ENCODE measurements at places on chromosomes 16 and 17.

DNA sequence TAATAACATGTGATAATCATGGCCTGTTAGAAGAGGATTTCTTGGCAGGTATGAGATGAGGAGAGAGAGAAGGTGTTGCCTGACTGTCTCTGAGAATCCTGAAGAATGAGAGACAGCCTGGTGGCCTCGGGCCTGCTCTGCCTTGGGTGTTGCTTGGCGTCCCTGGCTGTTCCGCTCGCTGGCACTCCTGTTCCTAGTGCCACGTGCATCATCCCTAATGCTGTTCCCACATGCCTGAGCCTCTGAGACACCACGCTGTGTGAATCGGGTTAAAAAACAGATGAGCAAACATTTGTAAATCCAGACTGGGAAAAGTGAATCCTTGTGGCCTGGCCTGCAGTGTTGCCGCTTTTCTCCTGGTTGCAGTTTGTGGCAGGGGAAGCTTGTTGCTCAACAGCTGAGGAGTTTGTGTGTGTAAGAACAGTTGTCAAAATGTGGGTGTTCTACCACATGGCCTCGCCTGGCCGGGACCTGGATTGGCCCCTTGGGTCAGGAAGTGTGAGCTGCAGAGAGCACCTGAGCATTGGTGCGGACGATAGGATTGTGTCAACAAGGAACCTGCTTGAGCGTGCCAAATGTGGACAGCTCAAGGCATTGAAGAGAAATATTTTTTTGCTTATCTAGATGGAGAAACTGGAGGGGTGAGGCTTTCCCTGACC, 22.0 kb downstream of the UBN1 start:
- no peak for DNase-seq

GRCh38 chr17:11719856-11720255, 121.6 kb downstream of the DNAH9 start:
- DNase-seq: no peak

DNA sequence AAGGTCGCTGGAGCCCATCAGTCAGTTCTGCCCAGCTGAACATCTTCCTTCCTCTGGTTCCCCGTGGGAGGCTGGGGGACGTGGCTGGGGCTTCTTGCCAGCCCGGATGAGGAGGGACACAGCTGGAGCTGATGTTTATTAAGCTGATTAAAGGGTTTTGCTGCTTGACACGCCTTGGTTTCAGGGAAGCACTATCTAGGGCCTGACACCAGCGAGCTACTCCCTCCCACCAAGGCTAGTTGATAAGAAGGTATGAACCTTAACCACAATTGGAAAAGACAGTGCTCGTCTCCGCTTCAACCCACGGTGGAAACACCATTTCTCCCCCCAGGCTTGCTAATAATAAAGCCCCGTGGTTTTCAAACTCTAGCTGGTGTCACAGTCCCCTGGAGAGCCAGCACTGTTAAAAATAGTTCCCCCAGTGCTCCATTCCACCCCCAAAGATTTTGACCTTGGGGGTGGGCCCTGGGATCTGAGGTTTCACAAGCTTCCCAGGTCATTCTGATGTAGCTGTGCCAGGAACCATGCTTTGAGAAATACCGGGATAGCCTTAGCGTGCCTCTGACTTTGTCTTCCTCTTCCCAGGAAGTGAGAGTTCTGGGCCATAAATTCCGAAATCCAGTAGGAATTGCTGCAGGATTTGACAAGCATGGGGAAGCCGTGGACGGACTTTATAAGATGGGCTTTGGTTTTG, 5.5 kb downstream of the DHODH start:
- peak; percentile 17 for DNase-seq

DNA sequence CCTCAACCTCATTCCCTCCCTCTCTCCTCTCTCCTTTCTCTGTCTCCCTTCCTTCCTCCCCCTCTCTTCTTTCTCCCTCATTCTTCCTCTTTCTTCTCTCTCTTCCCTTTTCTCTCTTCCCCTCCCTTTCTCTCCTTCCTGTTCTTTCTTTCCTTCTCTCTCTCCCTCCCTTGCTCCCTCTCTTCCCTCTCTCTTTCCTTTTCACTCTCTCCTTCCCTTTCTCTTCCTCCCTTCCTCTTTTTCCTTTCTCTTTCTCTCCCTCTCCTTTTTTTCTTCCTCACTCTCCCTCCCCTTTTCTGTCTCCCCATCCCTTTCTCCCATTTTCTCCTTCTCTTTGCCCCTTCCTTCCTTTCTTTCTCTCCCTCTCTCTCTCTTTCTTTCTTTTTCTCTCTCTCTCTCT, 7.9 kb upstream of the ELAC2 start:
- DNase-seq: no peak

DNA sequence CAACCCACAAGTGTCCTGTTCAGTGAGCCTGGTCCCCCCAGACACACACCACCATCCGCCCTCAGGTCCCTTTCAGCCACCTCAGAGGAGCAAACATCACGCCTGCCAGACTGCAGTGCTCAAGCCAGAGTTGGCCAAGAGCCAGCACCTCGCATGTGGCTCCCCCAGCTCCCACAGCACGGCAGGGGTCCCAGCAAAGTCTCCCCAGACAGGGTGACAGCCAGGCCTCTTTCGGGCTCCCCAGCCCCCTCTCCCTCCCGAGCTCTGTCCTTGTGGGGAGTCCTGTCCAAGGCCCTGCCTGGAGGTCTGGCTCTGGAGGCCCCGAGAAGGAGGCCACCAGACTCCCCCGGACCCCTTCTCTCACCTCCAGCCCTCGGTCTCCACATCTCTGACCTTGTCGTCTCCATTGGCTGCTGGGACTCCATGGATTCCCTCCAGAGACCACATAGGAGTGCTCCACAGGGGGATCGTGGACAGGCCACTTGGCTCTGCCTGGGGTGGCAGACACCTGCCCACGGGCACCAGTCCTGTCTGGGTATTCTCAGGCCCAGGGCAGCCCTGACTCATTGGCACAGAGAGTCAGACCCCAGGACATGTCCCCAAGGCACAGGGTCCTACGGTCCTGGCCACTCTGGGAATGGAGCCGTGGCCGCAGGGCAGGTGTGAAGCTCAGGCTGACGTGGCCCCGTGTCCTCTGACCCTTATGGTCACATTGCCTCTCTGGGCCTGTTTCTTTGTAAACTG, 1.8 kb upstream of the MYADML2 start:
- DNase-seq: no peak

DNA sequence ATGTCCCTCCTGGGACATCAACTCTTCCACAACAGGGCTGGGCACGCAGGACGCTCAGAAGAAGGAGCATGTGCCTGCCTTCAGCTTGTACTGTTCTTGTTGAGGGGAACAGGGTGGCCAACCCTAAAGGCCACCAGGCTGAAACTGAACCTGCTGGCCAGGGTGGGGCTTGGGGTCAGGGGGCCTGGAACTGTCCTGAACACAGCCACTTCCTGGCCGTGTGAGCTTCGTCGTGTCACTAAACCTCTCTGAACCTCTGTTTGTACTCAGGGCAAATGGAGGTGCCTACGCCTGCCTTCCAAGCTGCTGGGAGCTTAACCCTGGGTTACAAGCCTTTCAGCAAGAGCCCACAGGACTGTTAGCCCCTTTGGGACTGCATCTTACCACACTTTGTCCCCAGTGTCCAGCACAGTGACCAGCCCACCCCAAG, 6.7 kb downstream of the ARHGAP27 start:
- DNase-seq: no peak

DNA sequence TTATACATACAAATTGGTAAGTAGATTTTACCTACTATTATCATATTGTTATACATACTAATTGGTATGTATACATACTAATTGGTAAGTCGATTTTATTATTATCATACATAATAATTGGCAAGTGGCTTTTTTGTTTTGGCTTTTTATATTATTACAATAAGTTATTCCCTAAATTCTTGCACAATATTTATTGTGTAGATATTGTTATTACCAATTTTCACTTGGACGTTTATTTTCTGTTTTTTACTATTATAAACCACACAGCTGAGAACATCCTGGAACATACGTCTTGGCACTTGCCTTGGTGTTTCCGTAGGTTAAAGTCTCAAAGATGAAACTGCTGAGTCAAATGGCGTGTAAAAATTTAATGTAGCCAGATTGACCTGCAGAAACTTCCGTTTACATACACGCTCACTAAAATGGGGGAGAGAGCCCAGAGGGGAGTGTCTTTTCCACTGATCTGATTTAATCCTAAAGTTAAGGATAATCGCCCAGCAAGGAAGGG, 18.9 kb downstream of the GNGT2 start:
- no peak for DNase-seq

GRCh38 chr16:69413045-69413664, 11.3 kb upstream of the CYB5B start:
- no peak for DNase-seq

DNA sequence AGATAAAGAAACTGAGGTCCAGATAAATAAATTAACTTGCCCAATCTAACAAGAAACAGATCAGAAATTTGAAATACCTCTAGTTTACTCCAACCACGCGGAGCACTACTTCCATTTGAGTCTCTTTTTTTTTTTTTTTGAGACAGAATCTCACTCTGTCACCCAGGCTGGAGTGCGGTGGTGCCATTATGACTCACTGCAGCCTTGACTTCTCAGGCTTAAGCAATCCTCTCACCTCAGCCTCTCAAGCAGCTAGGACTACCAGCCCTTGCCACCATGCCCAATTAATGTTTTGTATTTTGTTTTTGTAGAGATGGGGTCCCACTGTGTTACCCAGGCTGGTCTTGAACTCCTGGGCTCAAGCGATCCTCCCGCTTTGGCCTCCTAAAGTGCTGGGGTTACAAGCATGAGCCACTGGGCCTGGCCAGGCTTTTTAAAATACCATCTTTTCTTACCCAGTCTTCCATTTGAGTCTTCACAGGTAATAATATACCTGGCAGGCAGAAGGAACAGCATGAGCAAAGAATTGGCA, 3.3 kb upstream of the NACA2 start:
- no peak for DNase-seq

DNA sequence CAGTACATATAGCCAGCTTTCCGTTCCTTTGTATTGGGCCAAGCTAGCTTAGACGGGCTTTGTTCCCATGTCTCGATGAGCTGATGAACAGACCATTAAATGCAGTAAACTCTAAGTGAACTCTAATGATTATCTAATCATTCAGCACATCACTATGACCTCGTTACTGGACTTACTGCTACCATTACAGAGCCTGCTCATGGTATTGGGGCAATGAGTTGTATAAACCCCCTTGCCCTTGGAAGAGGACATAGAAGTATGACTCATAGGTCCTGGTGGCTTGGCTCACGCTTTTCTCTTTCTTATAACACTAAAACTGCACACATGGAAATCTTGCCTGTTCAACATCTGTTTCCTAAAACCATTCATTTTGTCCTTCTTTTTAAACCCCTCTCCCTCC, 93.6 kb upstream of the DYNLRB2 start:
- no peak for DNase-seq

DNA sequence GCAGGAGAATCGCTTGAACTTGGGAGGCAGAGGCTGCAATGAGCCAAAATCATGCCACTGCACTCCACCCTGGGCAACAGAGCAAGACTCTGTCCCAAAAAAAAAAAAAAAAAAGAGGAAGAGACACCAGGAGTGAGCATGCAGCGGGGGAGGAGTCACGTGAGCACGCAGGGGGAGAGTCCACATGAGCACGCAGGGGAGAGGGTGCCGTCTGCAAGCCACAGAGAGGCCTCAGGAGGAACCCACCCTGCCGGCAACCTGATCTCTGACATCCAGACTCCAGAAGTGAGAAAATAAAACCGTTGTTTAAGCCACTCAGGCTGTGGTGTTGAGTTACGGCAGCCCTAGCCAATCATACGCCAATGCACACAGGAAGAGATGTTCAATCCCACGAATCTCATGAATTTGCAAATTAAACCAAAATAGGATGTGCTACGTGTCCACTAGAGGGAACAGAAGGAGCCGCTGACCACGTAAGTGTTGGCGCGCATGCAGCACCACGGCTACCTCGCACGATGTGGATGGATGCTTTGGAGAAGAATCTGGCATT, 42.2 kb downstream of the CCDC57 start:
- no peak for DNase-seq

DNA sequence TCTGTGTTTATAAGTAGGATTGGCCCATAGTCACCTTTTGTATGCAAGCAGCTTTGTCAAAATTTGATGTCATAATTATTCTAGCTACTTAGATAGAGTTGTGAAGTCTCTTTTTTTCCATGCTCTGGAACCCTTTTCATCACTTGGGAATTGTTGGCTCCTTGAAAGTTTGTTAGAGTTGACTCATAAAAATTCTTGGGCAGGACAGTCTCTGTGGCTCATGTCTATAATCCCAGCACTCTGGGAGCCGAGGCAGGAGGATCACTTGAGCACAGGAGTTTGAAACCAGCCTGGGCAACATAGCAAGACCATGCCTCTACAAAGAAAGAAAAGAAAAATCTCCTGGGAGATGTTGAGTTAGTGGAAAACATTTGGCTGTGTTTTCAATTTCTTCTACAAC, 45.7 kb upstream of the MRC2 start:
- no peak for DNase-seq

- DNase-seq: peak; percentile 69
These were observed 1.1 kb upstream of the TFAP4 start for GRCh38 chr16:4273858-4274311.

DNA sequence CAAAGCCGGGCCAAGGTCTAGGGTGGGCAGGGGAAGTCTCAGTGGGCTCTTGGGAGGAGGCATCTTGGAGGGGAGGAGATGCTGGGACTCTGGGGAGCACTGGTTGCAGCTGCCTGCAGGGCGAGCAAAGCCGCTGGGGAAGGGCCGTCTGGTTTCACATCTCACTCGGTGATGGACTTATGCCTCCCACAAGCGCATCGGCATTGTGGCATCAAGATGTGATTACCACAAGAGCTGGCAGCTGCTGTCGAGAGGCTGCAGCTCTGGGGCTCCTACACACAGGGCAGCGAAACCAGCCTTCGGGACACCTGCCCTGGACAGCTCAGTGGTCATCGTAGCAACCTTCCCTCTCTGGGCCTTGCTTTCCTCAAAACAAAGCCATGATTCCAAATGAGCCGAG, 3.1 kb upstream of the KCNJ12 start:
- no peak for DNase-seq

- DNase-seq: no peak
These were observed 513 bp upstream of the TBX21 start for GRCh38 chr17:47732399-47733046.

DNA sequence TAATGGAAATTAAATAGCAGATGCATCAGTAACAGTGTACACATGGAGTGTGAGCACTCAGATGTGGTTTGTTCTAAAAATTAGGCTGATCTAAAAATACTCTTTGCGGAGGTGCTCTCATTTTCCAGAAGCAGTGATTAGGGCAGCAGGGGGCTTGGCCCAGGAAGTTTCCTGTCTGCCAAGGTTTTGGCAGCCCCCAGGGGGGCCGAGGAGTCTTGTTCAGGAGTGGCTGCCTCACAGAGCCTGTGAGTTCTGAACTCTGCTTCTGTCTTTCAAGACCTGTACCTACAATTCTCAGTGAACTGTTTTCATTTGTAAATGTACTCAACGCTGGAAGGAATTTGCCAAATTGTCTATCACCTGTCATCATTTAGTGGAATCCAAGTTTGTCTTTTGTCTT, 388.4 kb upstream of the CDH11 start:
- DNase-seq: no peak
